ENCODE measurements at places on chromosomes 4 and X.

DNA sequence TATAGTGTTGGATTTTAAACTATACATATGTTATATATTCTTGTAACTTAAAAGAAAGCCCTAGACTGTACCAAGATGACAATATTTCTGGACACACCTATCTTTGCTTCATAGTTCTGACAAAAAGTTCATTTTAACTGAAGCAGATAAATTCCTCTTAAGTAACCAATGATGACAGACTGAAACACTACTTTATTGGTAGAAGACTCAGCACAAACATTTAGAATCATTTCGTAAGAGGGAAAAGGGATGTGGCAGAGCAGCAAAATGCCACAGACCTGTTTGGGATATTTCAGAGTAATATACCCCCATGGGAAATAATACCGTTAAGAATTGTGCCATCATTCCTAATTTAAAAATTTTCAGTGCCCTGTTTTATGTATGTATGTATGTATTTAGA, 56.2 kb downstream of the APOO start:
- DNase-seq, result no peak

- no peak for DNase-seq
These were observed at the start of gene RHOH for GRCh38 chr4:40196724-40197281. Gene RHOH (plus strand): TSS chr4:40197031. CDS start chr4:40243387, 46,356 bp downstream.

DNA sequence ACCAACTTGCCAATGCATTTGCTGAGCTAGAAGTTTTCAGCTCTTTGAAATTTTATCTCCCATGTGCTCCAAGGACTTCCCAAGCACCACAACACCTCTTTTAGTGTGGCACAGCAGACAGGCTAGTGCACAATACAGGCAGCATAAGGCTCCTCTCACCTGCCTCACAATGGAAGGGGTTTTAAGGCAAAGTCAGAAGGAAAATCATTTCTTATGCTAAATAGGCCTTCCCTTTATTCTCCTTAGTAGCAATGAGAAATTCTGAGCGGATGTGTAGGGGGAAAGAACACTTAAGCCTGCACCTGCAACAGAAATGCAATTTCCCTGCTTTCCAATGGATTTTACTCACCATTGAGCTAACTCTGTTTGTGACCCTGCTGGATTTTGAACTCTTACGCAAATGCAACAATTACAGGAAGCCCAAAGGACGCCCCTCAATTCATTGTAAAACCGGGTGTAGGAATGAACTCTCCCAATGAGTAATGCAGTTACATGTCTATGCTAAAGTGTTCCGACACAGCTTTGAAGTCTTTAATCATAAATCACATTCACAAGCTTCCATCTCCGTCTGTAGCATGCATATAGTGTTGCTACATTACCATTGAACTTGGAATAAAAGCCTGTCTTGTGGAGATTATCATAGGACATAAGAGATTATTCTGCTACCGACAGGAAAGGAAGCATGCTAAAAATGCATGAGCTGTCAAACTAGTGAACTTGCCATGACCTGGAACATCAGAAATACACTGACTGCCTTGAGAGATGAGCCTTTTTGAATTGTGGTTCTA, 1084.9 kb downstream of the RPA4 start:
- DNase-seq, result peak; percentile 7

GRCh38 chr4:4859325-4859798, at the start of gene MSX1:
Gene MSX1 (plus strand): TSS chr4:4859665. CDS start chr4:4859900, 235 bp downstream.
- peak; percentile 88 for DNase-seq

GRCh38 chr4:181877329-181877848, 365.8 kb upstream of the TENM3 start:
- DNase-seq, result no peak

DNA sequence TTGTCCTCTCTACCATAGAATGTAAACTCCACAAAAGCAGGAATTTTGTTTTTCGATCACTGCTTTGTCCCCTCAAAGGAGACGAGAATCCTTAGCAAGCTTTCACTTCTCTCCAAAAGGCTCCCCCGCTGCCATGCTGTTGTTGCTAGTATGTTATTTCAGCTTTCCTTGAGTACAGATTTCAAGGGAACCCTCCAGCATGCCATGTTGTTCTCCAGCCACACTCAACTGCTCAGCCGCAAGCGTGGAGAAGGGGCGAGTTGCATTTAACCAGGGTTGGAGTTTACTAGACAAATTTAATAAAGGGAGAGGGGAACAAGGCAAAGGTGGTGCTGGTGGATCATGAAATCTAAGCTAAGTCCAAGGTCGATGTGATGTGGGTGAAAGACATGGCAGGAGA, 23.1 kb downstream of the NSDHL start:
- no peak for DNase-seq

DNA sequence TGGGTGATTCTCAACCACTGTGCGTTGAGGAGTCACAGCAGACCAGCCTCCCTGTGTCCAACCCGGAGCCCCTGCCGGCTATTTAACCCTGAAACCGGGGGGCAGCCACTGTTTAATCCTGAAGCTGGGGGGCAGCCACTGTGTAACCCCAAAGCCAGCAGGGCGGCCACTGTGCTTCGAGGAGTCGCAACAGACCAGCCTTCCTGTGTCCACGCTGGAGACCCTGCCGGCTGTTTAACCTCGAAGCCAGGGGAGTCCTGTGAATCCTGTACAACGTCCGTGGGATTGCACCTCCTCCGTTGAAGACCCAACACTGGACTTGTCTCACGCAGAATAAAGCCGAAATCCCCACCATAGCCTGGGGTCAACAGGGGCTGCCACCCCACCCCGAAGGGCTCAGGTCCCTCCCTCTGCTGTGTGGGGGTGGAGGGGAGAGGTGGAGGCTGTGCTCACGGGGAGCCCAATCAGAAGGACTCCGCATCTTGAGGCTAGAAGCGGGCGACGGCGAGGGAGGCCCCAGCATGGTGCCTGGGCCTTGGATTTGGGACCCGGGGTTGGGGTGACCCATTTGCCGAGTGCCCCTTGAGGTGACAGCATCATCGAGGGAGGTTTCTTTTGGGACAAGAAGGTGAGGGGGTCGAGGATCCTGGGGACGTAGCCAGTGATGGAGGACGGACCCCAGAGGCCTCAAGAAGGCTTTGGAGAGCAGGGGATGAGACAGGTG, 94.9 kb downstream of the ADRA2C start:
- DNase-seq, result no peak

DNA sequence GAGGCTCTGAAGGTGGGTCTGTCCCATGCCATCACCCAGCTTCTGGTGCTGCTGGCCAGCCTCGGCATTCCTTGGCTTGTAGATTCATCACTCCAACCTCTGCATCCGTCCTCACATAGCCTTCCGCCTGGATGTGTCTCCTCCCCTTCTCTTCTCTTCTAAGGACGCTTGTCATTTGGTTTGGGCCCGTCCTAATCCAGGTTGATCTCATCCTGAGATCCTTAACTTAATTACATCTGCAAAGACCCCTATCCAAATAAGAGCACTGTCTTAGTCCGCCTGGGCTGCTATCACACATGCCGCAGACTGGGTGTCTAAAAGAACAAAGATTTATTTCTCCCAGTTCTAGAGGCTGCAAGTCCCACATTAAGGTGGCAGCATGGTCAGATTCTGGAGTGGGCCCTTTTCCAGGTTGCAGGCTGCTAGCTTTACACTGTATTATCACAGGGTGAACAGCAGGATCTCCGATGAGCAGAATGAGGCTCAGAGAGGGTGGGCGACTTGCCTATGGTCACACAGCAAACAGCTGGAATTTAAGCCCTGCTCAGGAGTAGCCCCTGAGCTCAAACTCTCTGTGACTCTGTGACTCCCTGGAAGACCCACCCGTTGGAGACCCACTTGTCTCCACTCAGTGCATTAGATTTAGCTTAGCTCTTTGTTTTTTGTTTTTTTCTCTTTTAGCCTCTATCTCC, 113.1 kb downstream of the STK32B start:
- DNase-seq, result no peak

DNA sequence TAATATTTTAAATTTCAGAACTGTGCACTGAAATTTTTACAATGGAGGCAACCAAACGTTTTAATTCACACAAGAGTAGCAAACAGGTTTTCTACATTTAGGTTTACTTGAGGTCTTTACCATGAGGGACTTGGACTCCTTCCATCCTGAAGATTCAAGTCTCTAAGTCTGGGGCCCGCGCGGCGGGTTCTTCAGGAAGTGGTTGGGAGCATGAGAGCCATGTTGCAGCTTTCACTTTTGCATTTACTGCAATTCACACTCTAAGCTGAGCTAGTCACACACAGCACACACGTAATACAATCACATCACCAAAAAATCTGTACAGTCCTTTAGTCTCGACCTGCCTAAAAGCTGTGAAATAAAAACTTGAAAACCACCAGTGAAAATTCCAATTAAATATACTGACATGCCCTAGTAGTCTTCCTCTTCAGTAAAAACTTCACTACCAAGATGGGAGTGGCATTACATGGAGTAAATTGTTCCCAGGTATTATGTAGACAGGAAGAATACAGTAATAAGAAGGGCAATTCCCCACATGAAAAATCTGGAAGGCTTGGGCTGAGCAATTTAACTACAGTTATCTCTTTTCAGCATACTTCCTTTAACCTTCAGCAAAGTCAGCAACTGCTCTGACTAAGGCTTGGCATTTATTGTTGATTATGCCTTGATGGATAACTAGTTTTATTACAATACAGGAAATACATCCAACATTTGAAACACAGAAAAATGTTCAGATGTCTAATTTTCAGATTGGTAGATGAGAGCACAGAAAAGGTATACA, 571.1 kb upstream of the DIPK2B start:
- peak; percentile 83 for DNase-seq

DNA sequence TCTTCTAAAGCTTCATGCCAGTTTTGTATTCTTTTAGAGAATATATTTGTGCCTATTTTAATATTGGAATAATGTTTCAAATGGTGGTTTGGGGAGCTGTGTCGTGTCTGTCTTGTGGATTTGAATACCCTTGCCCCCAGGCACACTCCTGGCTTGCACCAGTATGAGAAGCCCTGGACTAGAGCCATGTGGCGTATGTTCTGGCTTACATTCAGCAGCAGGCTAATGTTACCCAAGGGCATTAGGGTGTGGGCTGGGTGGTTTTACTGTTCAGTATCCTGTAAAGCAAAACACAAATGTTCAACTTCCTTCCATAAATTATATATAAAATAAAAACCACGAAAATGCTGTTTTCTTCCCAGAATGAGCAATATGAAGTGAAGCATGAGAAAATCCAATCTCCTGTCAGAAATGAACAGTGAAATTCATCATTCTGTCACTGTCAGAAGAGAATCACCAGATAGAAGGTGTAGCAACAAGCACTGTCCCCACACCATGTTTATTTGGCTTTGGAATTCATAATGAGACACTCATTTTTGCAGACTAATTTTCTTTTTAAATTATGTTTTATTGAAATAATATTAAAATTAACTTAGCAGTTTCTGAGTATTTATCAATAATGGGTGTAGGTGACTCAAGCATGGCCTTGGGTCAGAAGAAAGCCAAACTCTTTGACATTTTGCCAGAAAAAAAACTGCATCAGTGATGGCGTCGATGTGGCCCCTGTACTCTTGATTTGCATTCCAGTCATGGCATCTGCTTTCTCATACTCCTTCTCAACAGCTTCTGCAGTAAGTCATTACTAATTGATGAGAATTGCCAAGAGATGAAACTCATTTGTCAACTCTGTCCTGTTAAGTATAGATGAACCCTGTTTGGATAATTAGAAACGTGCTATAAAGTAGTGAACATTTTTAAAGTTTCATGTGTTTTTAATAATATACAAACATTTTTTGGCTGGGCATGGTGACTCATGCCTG, 43.8 kb downstream of the WWC2 start:
- peak; percentile 79 for DNase-seq

DNA sequence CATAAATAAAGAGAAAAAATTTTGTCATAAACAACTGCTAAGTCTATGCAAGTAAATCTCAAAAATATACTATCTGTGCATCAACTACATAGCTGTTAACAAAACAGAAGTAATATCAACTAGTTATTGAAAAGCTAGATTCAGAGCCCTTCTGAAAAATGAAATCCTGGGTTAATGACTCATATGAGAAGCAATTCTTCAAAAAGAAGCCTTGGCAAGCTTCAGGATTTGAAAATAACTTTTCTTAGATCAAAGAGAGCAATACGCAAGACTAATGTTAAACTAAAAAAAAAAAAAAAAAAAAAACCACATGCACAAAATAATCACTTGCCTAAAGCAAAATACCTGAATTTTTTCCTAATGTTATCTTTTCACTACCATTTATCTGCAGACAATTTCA, 566.1 kb upstream of the BOD1L1 start:
- no peak for DNase-seq

- peak; percentile 52 for DNase-seq
These were observed 249.6 kb downstream of the OPHN1 start for GRCh38 chrX:68183612-68184214.

GRCh38 chrX:1700757-1701156, 85.9 kb downstream of the ASMT start:
- DNase-seq, result no peak

DNA sequence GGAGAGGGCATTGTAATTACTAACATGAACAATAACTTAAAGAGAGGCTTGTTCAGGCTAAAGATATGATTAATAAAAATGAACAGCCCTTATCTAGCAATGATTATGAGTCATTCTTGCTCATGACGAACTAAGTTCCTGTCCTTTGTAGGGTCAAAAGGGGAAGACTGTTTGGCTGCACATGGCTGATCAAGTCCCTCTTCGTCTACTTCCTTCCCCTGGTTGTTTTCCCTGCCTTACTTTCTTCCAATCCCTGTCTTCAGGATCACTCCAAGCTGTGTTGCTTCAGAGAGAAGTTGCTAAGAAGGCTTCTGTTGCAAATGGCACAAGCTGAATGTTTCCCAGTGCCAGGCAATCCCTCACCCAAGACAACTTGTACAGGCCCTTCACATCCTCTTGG, 115.0 kb upstream of the HS3ST1 start:
- no peak for DNase-seq

DNA sequence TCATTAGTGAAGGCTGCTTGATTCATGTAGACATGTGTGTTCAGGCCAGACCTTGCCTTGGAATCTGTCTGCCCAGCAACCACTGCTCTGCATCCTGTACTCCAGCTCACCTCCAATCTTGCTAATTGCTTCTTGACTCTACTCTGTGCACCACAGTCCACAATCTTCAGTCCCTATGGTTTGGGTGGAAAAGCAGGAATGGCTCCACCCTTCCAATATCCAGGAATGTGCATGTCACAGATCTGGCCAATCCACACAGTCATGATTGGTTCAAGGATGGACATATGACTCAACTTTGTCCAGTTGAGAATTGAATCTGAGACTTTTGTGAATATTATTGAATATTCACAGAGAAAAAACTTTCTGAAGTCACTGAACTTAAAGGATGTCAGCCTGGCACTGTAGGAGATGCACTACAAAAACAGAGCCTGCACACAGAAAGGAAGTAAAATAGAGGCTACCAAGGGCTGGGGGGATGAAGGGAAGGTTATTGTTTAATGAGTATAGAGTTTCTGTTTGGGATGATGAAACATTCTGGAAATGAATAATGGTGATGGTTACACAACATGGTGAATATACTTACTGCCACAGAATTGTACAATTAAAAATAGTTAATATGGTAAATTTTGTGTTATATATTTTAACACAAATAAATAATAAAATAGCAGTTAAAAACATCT, 161.3 kb upstream of the USP38 start:
- DNase-seq, result no peak

DNA sequence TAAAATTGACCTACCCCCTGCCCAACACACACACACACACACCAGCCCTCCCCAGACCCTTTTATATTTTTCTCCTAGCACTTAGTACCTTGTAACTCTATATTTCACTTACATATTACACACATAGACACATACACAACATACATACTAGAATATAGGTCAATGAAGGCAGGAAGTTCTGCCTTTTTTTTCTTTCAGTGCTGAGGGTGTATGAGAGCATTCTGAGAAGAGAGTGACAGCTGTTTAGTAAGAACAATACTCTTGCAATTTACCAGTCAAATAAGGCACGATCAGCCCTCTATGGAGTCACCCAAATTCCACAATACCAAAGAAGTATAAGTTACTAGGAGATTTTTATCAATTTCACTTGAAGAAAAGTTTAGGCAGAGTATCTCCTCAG, 33.5 kb downstream of the ACE2 start:
- DNase-seq, result no peak

- no peak for DNase-seq
These were observed 163.1 kb upstream of the MID1 start for GRCh38 chrX:10783451-10783995.

Measured in EH (cell line).